ENCODE measurements at places on chromosomes 6 and 20.
A peak's percentile ranks its signal among the peaks of the same experiment; 100 is the strongest.

DNA sequence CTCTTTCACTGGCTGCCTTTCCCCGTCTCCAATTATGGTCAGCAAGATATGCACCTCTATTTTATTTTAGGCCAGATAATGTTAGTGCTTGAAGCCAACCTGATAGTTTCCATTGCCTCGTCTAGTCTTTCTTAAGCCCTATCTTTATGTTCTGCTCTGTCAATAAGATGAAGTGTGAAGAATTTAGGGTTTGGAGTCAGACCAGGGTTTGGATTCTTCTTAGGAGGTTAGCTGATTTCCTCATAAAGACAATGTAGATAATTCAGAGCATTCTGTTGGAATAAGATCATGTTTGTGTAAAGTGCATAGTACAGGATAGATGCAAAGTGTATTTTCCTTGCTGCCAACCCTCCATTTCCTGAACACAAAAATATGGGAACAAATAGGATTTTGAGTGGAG is 43.8 kb downstream of the PKIB start:
- DNase-seq, result no peak

DNA sequence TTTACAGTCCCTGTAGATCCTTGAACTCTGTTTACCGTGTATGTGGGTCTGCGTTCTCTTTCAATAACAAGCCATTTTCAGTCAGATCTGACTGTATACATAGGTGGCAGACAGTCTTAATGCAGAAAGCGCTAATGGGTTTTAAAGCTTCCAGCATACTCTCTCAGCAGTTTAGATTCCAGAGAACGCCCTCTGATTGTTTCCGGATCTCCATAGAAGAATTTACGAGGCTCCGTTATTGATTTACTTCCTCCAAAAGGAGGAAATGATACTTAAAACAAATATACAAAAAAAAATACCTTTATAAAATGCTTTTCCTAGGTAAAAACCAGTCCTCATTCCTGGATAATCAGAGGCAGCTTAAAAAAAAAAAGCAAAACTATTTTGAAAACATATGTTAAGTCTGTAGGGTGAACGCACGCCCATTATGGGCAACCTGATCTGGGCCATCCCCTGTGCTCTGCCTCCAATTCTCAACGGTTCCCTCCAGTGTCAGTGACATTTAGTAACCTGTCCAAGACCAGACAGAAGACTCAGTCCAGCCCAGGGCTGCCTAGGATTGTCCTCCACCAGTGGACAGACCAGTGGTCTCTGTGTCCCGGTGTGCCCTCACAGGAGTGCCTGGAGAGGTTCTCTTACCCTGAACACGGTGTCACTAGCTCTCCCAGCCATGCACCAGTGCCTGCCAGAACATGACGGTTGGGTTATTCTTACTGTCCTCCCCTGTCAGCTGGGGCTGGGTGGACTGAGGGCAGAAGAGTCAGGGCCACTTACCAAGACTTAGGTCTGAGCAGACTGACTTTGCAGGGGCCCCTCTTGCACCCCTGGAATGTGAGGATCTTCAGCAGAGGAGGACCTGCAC is 217.3 kb downstream of the ARID1B start:
- no peak for DNase-seq

DNA sequence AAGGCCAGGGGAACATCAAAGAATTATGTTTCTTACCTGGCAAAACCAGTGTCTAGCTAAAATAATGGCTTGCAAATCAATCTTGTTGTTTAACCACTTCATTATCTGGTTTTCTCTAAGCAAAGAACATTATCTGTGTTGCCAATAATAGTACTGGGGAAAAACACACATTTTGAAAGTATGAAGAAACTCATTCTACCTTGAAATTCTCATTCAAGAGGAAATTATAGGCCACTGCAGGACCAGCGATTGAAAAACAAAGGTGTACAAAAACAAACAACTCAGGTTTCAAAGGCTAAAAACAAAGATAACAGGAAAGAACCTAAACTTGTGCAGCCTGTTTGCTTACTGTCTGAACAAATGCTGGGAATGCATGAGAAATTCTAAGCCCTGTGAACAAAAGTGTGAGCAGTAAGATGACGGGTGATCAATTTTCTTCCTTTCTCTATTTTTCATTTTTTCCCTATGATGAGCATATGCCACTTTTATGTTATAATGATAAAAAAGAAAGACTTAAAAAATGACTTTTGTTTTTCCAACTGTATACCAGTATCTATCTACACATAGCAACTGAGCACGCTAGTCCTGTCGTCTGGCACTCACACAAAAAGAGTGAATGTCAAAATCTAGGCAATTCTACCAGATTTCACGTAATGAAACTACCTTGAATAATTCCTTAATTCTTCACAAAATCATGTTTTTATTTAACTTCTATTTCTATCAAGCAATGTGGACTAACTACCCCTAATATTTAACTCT is 117.9 kb downstream of the SGK1 start:
- peak; percentile 26 for DNase-seq

- DNase-seq, result peak; percentile 96
Observed at GRCh38 chr20:51456511-51457509, 85.7 kb downstream of the NFATC2 start.

Measured in DMS79 treated with DMSO at 0.1 percent for 48 hours (cell line).